ENCODE measurements at places on chromosomes 5 and 9. TPM values are rescaled to one million over a fixed set of nuclear protein-coding genes. Genes with fewer than 3 reads are reported as not detected.
A peak's percentile ranks its signal among the peaks of the same experiment; 100 is the strongest.

Gene IFNA2
- not detected for total RNA-seq

Gene SHISAL2B
- not detected for total RNA-seq

Gene CD74
- total RNA-seq: 125 TPM

Gene S100Z
- total RNA-seq: 0.40 TPM

Gene C9orf153
- total RNA-seq: 0.12 TPM

Gene WASHC1
- 11.2 TPM for total RNA-seq

Gene DIPK1B
- 0.76 TPM for total RNA-seq

Gene COL15A1
- total RNA-seq: 7.5 TPM

Gene PAIP1
- 50.4 TPM for total RNA-seq

DNA sequence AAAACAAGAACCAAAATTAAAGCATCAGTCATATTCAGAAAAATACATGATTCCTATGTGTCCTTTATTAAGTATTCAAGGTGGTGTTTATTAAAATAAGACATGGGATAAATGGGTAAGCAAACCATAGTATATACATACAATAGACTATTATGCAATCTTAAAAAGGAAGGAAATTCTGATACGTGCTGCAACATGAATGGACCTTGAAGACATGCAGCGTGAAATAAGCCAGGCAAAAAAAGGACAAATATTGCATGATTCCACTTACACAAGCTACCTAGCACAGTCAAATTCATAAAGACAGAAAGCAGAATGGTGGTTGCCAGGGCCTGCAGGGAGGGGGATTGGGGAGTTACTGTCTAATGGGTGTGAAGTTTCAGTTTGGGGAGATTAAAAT lies 127.7 kb downstream of the DMAC1 start:
- peak; percentile 71 for ATAC-seq

DNA sequence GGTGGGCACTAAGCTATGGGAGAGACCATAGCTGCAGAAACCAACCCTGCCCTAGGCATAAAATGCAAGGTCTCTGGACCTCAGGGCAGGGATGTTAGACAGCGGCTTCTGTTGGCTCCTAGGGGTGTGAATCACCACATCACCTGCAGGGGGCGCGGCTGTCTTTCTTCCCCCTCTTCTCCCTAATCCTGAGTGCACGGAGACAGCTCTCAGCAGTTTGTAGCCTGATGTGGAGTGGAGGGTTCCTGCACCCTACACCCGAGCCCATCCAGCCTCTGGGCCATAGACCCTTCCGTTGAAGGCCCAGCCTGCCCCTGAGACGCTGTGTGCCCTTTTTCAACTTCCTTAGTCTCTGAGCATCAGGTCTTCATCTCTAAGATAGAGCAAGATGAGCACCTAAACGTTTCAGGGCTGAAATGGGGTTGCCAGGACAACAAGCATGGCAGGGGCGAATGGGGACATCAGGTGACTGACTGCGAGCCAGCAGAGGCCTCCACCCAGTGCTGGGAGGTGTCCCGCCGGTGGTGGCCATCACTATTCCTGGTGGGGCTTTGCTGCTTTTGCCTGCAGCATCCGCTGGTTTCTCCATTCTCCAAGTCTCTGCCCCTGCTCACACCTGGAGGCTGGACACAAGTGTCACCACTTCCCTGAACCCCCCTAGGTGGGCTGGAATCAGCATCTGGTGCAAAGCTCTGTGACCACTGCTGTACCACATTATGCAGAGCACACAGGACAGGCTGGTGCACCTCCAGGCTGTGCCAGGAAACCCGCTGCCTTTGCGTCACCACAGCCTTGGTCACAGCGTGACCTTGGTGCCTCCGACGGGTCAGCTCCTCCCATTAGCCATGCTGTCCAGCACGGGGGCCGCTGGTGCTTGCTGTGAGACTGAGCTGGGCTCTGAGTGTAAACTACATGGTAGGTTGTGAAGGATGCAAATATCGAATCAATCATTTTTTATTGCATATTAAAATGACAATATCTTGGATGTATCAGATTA lies 2.5 kb upstream of the SEC16A start:
- peak; percentile 10 for ATAC-seq

GRCh38 chr5:145887976-145888574 lies 15.3 kb upstream of the GRXCR2 start:
- ATAC-seq: peak; percentile 75

GRCh38 chr9:133706307-133707050 lies 31.7 kb downstream of the SARDH start:
- no peak for ATAC-seq

Measured in esophagus mucosa (tissue), 1 donor.